ENCODE measurements at places on chromosomes 6 and 20.

GRCh38 chr6:109834595-109835437 is 143.3 kb upstream of the GPR6 start:
- peak; percentile 22 for DNase-seq

- DNase-seq = no peak
These were observed 11.2 kb downstream of the SIRPB2 start for GRCh38 chr20:1479831-1480595.

GRCh38 chr20:825710-826421 is 7.6 kb upstream of the FAM110A start:
- DNase-seq = no peak

GRCh38 chr6:72216222-72217068 is 330.1 kb downstream of the RIMS1 start:
- DNase-seq = peak; percentile 5

DNA sequence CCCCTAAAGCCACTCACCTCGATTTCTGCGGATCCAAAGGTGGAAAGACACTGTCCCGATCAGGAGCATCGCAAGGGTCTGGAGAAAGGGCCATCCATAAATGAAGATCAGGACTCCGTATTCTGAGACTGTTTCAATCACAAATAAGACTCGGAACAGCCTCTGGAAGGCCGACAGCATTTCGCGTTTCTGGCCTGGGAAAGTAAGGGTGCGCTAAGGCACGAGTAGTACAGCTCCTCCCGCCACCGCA is 44.6 kb downstream of the DPPA5 start:
- no peak for DNase-seq

- no peak for DNase-seq
These were observed 24.5 kb downstream of the GCLC start for GRCh38 chr6:53520320-53520928.

DNA sequence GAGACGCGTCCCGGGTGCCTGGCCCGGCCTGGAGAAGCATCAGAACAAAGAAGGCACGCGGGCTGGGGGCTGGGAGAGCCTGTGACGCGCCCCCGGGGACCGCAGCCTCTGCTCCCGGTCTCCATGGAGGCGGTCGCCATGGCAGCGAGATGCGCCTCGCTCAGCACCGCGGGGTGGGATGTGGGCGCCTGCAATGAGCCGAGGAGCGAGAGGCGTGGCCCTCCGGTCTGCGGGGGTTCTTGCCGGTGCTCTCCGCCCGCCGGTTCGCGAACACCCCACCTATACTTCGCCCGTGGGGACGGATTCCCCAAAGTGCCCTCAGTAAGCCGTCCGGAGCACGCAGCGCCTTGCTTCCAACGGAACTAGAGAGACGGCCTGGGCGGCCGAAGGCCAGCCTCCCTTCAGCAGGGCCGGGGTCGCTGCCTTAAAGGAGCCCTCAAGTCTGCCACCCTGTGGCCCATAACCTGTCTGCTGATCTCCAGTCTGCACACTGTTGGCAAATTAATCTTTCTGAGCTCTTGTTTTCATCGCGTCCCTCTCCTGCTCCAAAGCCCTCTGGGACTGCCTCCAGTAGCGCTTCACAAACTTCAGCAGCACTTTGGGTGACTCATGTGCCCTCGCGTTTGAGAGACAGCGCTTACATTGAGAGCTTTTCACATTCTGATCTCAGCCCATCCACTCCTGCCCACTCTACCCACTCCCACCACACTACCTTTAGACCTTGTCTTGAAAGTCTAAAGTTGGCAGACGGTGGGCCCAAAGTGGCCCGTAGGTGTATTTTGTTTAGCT is 983 bp upstream of the ADISSP start:
- DNase-seq = peak; percentile 97

DNA sequence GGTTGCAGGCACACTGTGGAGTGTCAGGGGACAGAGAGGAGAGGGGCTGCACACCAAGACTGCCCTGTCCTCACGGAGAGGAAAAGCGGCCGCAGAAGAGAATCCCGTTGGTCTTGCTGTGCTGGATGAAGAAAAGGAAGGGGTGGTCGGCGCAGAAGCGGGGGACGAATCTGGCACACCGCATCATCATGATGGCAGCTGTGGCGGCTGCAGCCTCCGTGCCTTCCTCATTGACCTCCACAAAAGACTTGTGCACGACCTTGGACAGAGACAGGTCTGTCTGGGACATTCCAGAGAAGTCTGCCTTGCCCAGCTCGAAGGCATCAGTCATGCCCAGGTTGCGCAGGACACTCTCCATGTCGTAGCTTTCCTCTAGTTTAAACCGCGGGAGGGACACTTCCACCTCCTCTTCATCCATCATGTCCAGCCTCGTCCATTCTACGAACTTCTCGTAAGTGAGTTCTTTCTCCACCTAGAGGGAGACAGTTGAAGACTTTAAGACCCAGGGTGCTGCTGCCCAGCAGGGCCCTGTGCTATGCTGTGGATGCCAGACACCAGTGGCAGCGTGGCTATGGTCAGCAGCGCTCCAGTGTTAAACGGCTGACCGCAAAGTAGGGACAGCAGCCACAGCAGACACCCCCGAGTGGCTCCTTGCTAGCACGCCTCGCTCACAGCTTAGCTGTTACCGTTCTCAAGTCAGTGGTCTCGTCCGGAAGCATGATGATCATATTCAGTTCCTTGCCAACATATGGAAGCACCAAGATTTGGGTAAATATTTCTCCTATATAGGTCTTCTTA is 22.9 kb downstream of the SERPINB6 start:
- DNase-seq = no peak

GRCh38 chr6:155881826-155882526 is 426.3 kb upstream of the NOX3 start:
- no peak for DNase-seq

DNA sequence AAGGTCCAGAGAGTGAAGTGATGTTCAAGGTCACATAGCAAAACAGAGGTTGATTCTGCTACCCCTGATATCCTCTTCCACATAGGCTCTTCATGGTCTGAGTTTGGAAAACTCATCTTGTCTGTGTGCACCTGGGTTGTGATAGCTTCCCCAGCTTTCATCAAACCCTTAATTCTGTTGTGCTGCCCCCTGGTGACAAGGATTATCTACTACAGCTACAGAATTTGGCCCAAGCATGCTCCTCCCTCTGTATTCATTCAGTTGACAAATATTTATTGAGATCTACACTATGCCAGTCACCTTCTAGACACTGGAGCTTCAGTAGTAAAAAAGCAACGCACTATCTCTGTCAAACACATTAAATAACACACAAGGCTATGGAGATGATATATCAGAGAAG is 50.4 kb downstream of the SMPDL3A start:
- peak; percentile 82 for DNase-seq

DNA sequence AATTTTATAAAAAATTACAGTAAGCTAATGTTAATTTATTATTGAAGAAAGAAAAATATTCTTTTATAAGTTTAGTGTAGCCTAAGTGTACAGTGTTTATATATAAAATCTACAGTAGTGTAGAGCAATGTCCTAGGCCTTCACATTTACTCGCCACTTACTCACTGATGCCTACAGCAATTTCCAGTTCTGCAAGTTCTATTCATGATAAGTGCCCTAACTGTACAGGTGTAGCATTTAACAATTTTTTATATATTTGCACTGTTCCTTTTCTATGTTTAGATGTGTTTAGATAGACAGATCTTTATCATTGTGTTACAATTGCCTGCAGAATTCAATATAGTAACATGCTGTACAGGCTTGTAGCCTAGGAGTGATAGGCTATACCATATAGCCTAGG is 80.1 kb upstream of the HDAC2 start:
- peak; percentile 6 for DNase-seq

DNA sequence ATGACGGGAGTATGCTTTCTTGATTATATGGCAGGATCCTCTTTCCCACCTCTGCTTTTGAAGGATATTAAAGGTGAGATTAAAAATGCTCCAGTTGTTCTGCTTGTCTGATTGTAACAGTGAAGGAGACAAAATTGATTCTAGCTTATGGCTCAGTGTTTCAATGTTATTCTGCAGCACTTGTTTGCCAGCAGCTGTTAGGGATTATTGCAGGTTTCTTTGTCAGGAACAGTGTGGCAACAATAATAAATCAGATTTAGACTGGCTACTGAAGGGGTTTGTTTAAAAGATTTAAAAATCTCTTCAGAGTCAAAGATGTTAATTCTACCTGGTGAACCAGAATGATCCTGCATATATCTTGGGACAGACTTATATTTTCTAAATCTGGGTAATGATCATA is 126.9 kb downstream of the LAMA2 start:
- no peak for DNase-seq

DNA sequence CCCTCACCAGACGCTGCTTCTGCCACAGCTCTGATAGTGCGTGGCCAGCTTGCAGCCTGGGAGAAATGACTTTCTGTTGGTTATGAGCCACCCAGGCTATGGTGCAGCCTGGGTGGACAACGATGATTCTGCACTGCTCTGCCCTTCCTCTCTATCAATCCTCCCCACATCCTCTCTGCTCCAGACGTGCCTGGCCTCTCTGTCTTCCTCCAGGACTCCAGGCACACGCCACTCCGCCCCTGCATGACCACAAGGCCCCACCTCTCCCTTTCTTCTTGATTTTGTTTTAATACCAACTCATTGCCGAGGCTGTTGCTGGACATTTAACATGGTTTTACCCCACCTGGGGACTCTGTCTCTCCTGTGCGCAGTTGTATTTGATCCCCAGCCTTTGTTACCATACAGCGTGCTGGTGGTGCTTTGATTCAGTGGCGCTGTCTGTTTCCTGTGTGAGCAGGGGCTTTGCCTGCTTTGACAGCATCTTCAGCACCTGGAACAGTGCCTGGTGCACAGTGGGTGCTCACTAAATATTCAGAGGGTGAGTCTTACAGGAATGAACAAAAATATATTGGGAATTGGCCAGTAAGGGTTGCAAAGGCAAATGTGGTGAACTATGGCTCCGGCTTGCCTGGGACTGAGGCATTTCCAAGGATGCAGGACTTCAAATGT is 280.9 kb downstream of the CDH26 start:
- no peak for DNase-seq

- no peak for DNase-seq
These were observed 8.6 kb upstream of the HECA start for GRCh38 chr6:139126255-139126654.

DNA sequence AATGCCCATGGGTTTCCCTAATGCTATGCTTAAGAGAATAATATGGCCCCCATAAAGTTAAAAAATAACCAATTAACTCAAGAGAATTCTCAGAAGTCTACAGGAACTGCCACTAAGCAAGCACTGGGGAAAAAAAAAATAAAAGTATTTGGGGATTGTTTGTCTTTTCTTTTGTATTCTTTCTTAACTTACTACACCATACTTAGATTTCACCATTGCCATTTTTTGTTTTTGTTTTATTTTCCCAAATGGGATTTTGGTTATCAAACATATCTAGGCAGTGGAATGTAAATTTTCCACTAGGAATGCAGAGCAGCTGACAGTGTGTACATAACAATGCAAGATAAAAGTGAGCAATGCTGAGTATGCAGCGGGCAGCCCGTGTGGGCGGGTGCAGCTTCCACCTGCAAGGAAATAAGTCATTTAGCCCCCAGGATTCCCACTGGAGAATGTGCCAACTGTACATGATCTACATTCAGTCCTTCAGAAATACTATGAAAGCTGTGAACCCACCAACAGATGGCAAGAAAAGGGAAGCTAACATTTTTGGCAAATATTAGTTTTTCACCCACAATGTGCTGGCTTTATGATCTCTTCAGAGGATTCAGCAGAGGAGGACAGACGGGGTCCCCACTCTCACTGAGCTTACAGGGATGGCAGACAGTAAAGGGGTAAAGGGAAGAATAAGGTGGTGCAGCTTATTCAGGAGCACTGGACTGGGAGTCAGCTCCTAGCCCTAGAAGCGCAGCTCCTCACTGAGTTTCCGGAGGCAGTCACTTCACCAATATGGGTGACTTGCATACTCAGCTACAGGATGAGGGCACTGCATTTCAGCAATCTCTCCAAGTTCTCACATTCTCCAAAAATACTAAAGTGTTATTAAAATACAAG is 44.4 kb downstream of the DCDC2 start:
- DNase-seq = no peak

DNA sequence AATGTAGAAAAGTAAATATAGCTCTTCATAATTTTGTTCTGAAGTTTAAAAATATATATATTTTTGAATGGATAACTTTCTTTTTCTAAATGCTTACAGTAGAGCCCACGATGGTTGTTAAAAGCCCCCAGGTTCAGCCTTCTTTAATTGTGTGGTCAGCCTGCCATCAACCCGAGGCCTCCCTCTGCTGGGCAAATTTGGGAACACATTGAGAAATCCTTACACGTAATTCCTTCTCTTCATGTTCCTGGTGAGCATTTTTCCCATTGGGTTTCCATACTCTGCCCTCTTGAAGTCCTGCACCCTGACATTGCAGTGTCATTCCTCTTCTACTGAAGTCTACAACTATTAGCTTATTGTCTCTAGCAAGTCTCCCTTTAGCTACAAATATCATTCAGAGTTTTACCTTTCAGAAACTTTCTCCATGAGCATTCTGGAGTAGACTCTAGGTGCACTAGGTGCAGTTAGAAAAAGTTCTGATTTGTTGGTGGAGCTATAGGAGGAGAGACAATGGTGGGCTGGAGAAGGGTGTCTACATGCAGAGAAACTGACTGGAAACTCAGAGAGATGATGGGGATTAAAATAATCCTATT is 40.6 kb downstream of the TRIM38 start:
- peak; percentile 72 for DNase-seq

- DNase-seq = no peak
These were observed 10.4 kb upstream of the BFSP1 start for GRCh38 chr20:17541596-17541995.

- no peak for DNase-seq
These were observed 29.5 kb downstream of the BEND6 start for GRCh38 chr6:56984361-56984760.

- DNase-seq = no peak
These were observed 116.2 kb downstream of the SGK1 start for GRCh38 chr6:134201716-134202115.

GRCh38 chr6:108565091-108565766 is 4.5 kb downstream of the FOXO3 start:
- peak; percentile 47 for DNase-seq

GRCh38 chr6:157505912-157506491 is 125.0 kb downstream of the ZDHHC14 start:
- no peak for DNase-seq

- DNase-seq = no peak
These were observed 224.9 kb upstream of the SMLR1 start for GRCh38 chr6:130602151-130602770.

- no peak for DNase-seq
These were observed 342.3 kb downstream of the CDKAL1 start for GRCh38 chr6:20876561-20876960.

All from NCI-H1417 (cell line).